ENCODE measurements at places on chromosomes 4 and X. TPM values are rescaled to one million over a fixed set of nuclear protein-coding genes. Genes with fewer than 3 reads are reported as not detected.

The PAGE1 gene
- not detected for total RNA-seq

The REPS2 gene
- 0.72 TPM for total RNA-seq

The ATP11C gene
- total RNA-seq = 70.3 TPM

The RBM46 gene
- under 0.01 TPM for total RNA-seq

The MMRN1 gene
- 1.4 TPM for total RNA-seq

The GAGE1 gene
- not detected for total RNA-seq

The DEFB131A gene
- not detected for total RNA-seq

The ENPEP gene
- 4.7 TPM for total RNA-seq

The HTN3 gene
- total RNA-seq = not detected

The GDPD2 gene
- total RNA-seq = not detected

The TGIF2LX gene
- total RNA-seq = not detected

The F9 gene
- total RNA-seq = not detected

The GAGE13 gene
- total RNA-seq = not detected

The HSD17B13 gene
- 0.13 TPM for total RNA-seq

The TMSB15A gene
- total RNA-seq = 0.73 TPM

The PNMA3 gene
- total RNA-seq = 0.13 TPM

The DCLK2 gene
- 14.2 TPM for total RNA-seq

The ZNF711 gene
- 0.33 TPM for total RNA-seq

The SPIN3 gene
- total RNA-seq = 10.3 TPM

The RBMXL3 gene
- not detected for total RNA-seq

The MCTS1 gene
- total RNA-seq = 20.2 TPM

The EMD gene
- total RNA-seq = 26.8 TPM

The PPEF1 gene
- total RNA-seq = 0.26 TPM

The GCNA gene
- 2.9 TPM for total RNA-seq

The SPOCK3 gene
- 0.65 TPM for total RNA-seq

The HSFX1 gene
- total RNA-seq = 1.7 TPM

The AFP gene
- 1.1 TPM for total RNA-seq

The NUDT10 gene
- total RNA-seq = 1.2 TPM

The TEX13C gene
- total RNA-seq = not detected

The DHX15 gene
- 114 TPM for total RNA-seq

The MAGEB1 gene
- total RNA-seq = not detected

The NONO gene
- total RNA-seq = 256 TPM

The MAGEA2B gene
- total RNA-seq = not detected
